ENCODE measurements at places on chromosomes 2 and 18. TPM values are rescaled to one million over a fixed set of nuclear protein-coding genes. Genes with fewer than 3 reads are reported as not detected.

The C2orf81 gene
- 4.9 TPM for total RNA-seq

The AKAIN1 gene
- not detected for total RNA-seq

The TMEM37 gene
- not detected for total RNA-seq

The CDH2 gene
- total RNA-seq: not detected

The ANKRD53 gene
- total RNA-seq: 0.14 TPM

The CYP26B1 gene
- total RNA-seq: not detected

The LRATD1 gene
- total RNA-seq: not detected

The ZAP70 gene
- 153 TPM for total RNA-seq

The L3MBTL4 gene
- total RNA-seq: 0.11 TPM

The RETSAT gene
- 18.1 TPM for total RNA-seq

The ZSWIM2 gene
- total RNA-seq: not detected

The MPP4 gene
- not detected for total RNA-seq

The RIT2 gene
- total RNA-seq: not detected

The PLA2R1 gene
- total RNA-seq: 0.02 TPM

The SOWAHC gene
- 0.98 TPM for total RNA-seq

The IFIH1 gene
- total RNA-seq: 42.3 TPM

The GALNT5 gene
- not detected for total RNA-seq

The CNGA3 gene
- not detected for total RNA-seq

The ZNF2 gene
- total RNA-seq: 5.1 TPM
